ENCODE measurements at places on chromosomes 5 and 9.

- H3K36me3 ChIP-seq: no peaks in the 10 kb centered on the region
- no peak overlapping the region for H3K4me3 ChIP-seq
- H3K27me3 ChIP-seq: no peaks in the 10 kb centered on the region
- no peak overlapping the region for H3K27ac ChIP-seq
- no peak for DNase-seq
- no peaks in the 10 kb centered on the region for H3K4me1 ChIP-seq
Measured at GRCh38 chr5:137215780-137216179, 283.3 kb downstream of the SPOCK1 start.

DNA sequence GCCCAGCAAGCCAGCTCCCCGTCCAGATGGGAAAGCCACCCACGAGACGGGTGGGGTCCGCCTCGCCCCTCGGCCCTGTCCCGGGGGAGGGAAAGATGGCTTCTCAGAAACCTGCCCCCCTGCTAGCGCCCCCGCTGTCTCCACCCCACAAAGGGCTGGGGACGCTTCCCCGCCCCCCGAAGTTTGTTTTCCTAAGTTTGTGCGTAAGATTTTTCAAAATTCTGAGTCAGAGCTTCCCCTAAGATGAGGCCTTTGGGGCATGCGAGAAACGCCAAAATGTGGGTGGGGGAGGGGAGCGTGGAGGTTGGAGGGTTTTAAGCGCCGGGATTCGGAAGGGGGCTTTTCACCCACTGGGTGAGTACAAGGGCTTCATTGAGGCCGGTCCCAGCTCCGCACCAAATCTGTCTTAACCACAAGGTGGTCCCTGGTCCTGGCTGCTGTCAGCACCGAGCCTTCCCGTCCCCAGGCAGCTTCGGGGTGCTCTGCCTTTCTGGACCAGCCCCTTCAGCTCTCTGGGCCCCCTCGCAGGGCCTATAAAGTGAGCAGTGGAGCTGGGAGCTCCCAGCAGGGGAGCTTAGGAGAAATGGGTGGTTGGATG, 32.3 kb downstream of the PRRX2 start:
- H3K4me1 ChIP-seq: peaks cover 3% of the 10 kb centered on the region
- no peaks in the 10 kb centered on the region for H3K36me3 ChIP-seq
- H3K4me3 ChIP-seq: peak overlapping the region; percentile 16
- peaks cover 62% of the 10 kb centered on the region for H3K27me3 ChIP-seq

- DNase-seq: no peak
- H3K27me3 ChIP-seq: no peaks in the 10 kb centered on the region
- peaks cover 26% of the 10 kb centered on the region for H3K36me3 ChIP-seq
Measured at GRCh38 chr5:55985181-55985580, 9.6 kb downstream of the IL6ST start.

- peaks cover 19% of the 10 kb centered on the region for H3K4me1 ChIP-seq
- no peak for DNase-seq
- no peak overlapping the region for H3K4me3 ChIP-seq
- no peaks in the 10 kb centered on the region for H3K36me3 ChIP-seq
- H3K27me3 ChIP-seq: no peaks in the 10 kb centered on the region
Measured at GRCh38 chr9:124281931-124282371, 24.2 kb downstream of the NEK6 start.

DNA sequence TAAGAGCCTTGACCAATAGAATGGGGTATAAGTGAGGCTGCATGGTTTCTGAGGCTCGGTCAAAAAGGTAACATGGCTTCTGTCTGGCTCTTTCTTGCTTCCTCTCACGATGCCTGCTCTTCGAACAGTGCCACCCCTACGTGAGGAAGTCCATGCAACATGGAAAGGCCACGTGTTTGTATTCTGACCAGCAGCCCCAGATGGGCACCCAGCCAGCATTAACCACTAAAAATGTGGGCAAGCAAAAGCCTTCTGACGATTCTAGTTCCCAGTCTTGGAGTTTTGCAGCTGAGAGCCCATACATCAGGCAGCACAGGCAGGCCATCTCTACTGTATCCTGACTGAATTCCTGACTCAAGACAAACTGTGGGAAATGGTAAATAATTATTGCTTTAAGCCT, 24.2 kb upstream of the NREP start:
- no peak for DNase-seq
- no peaks in the 10 kb centered on the region for H3K36me3 ChIP-seq
- H3K27ac ChIP-seq: no peak overlapping the region
- no peaks in the 10 kb centered on the region for H3K4me1 ChIP-seq
- no peak overlapping the region for H3K4me3 ChIP-seq

GRCh38 chr5:74161170-74161569, 479.4 kb downstream of the ENC1 start:
- H3K36me3 ChIP-seq: no peaks in the 10 kb centered on the region
- no peak for DNase-seq
- H3K27me3 ChIP-seq: peaks cover 13% of the 10 kb centered on the region
- H3K4me1 ChIP-seq: no peaks in the 10 kb centered on the region
- H3K27ac ChIP-seq: no peak overlapping the region

DNA sequence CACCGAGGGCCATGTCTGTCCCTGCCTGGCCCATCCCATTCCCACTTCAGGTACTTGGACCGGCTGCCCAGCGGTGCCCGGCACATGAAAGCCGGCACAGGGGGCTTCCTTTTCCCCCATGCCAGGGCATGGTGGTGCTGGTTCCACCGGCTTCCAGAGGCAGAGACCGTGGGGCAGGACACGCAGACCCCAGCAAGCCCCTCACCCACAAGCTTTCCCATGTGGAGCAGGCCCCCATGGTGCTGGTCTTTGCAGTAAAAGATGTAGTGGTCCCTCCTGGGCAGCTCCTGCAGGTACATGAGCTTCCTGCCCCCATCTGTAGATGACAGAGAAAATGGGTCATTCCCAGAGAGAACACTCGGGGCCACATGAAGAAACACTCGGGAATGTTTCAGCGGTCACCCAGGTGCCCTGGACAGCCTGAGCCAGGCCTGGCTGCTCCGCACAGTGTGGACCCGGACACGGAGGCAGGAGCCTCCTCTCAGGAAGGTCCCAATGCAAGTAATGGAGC, 2.0 kb downstream of the OBP2B start:
- no peak overlapping the region for H3K27ac ChIP-seq
- no peaks in the 10 kb centered on the region for H3K36me3 ChIP-seq

- H3K4me3 ChIP-seq: no peak overlapping the region
- peaks cover 2% of the 10 kb centered on the region for H3K27me3 ChIP-seq
- H3K36me3 ChIP-seq: no peaks in the 10 kb centered on the region
- peaks cover 3% of the 10 kb centered on the region for H3K4me1 ChIP-seq
- DNase-seq: no peak
Measured at GRCh38 chr9:99626426-99626825, 195.3 kb upstream of the NR4A3 start.

DNA sequence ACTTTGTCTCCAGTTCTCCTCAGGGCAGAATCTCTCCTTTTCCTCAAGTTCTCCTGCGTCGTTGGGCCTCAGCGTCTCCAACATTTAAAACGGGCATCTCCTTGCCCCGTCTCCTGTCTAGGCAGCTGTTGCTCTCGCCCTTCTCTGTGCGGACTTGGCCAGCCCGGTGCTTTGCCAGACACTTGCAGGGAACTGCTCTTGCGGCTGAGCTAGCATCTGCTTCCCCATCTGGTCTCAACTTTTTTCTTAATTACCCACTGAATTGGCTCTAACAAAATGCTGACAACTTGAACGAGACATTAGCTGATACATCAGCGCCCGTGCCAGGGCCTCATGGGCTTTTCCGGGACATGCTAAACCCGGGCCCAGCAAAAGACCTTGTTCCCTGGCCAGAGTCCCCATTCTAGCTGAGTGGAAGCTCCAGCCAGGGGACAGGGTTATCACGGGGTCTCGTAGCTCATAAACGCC, 25.1 kb downstream of the ZNF618 start:
- no peaks in the 10 kb centered on the region for H3K4me1 ChIP-seq
- H3K27me3 ChIP-seq: peaks cover 15% of the 10 kb centered on the region
- DNase-seq: no peak
- H3K36me3 ChIP-seq: no peaks in the 10 kb centered on the region
- H3K27ac ChIP-seq: no peak overlapping the region
- no peak overlapping the region for H3K4me3 ChIP-seq

- H3K4me1 ChIP-seq: no peaks in the 10 kb centered on the region
- DNase-seq: no peak
- no peaks in the 10 kb centered on the region for H3K36me3 ChIP-seq
- no peak overlapping the region for H3K27ac ChIP-seq
- peaks cover 37% of the 10 kb centered on the region for H3K27me3 ChIP-seq
- H3K4me3 ChIP-seq: no peak overlapping the region
Measured at GRCh38 chr5:68542207-68542606, 326.7 kb downstream of the PIK3R1 start.

All from activated naive CD8-positive, alpha-beta T cell treated with anti-CD3 and anti-CD28 coated beads, Interleukin-2, amount 10 ng/mL, durations not matched to agents 7 days and 5 days (primary cell).